ENCODE measurements at places on chromosomes 6 and 20.

GRCh38 chr6:16669227-16669626 is 92.0 kb downstream of the ATXN1 start:
- DNase-seq: peak; percentile 70

DNA sequence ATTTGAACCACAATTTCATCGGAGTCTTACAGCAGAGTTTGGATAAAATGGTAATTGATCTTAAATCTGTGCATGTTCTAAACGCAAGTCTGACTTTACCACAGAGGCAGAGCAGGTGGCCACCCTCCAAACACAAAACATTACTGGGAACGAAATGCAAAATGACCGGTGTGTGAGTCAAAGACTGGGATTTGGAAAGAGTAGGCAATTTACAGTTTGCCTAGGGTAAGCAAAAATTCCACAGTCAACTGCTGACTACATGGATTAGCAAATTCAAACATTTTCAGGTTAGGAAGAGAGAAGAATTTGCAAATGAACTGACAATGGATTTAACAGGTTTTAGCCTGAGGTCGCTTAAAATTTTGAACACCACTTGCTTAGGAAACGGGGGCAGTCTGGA is 444.4 kb downstream of the HDGFL1 start:
- DNase-seq: no peak

- no peak for DNase-seq
These were observed 62.2 kb upstream of the DDR1 start for GRCh38 chr6:30821862-30822784.

DNA sequence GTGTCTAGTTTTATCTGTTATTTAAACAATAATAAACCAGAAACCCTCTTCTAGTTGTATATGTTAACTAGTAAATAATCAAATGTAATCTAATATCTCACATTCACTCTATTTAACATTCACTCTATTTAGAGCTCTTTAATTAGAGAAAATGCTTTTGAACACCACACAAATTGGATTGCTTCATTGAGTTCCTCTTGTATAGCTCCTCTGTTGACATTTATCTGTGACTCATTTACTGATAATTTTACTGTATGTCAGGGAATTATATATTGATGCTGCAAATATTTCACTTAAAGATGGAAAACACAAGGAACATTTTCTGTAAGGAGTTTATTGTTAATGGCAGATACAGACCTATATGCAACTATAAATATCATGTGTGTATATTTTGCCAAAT is 594.6 kb downstream of the COL12A1 start:
- no peak for DNase-seq

DNA sequence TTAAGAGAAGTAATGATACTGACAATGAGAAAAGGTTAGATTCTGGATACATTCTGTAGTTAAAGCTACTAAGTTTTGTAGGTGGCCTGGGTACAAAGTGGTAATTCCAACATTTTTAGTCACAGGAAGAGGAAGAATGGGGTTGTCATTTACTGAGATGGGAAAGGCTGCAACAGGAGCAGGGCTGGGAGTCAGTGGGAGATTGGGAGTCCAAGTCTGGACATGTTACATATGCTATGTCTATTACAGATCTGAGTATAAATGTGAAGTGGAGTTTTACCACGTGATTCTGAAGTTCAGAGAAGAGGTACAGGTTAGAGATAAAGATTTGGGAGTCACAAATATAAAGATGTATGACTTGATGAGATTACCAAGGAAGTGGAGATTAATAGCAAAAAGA is 116.2 kb downstream of the RWDD2A start:
- no peak for DNase-seq

- peak; percentile 43 for DNase-seq
These were observed 868 bp downstream of the MC3R start for GRCh38 chr20:56249244-56249955.

GRCh38 chr6:110491299-110491643 is 14.9 kb upstream of the SLC22A16 start:
- DNase-seq: no peak

DNA sequence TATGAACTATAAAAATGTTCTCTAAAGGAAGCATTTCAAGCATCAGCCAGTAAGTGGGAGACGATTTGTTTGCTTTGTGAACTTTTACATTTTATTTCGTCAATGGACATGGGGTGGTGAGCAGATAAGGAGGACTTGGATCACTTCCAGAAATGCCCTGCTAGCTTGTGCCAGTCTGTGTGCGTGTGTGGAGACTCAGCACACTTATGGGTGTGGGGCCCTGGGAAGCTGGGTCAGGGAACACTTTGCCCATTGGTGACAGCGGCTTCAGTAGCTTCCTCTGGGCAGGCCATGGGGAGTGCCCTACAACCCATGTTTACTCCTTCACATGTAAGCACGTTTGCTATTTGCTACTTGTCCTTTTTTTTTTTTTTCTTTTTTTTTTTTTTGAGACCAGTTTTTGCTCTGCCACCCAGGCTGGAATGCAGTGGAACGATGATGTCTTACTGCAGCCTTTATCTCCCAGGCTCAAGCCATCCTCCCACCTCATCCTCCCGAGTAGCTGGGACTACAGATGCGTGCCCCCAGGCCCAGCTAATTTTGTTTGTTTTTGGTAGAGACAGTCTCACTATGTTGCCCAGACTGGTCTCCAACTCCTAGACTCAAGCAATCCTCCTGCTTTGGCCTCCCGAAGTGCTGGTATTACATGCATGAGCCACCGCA is 24.2 kb downstream of the PRDM1 start:
- no peak for DNase-seq

- DNase-seq: no peak
These were observed 60.4 kb downstream of the COL19A1 start for GRCh38 chr6:69926745-69927144.

DNA sequence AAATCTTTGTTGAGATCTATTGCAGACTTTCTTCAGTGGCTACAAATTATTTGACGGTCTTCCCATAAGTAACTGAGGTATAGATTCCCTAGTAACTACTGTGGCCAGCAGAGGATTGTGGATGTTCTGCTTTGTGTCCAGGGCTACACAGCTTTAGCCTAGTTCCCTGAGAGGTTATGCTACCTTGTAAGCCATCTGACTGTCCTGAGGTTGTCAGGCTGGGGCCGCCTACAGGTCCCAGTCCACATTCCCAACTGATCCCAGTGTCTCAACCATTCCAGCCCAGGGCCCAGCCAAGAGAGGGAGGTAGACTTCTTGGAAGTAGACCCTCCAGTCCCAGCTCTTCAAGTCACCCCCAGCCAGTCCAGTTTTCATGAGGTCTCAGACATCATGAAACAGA is 57.7 kb downstream of the BANF2 start:
- DNase-seq: no peak

- DNase-seq: no peak
These were observed 1.6 kb upstream of the SLC32A1 start for GRCh38 chr20:38722683-38723016.

DNA sequence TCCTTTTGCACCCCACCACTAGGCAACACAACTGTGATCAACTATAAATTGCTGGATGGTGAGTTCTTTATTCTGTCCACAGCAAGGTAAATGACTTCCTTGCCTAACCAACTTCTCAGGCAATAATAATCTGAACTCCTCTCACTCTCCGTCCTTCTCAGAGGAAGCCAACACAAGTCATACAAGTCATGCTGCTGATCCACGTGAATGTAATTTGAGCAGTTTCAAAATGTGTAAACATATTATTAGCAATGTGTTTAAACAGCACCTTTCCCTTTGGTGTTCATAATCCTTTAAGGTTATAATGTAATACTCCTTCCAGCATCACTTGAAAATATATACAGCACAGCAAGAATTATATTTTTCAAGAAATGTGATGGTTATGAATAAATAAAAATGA is 127.9 kb downstream of the QRSL1 start:
- DNase-seq: no peak

DNA sequence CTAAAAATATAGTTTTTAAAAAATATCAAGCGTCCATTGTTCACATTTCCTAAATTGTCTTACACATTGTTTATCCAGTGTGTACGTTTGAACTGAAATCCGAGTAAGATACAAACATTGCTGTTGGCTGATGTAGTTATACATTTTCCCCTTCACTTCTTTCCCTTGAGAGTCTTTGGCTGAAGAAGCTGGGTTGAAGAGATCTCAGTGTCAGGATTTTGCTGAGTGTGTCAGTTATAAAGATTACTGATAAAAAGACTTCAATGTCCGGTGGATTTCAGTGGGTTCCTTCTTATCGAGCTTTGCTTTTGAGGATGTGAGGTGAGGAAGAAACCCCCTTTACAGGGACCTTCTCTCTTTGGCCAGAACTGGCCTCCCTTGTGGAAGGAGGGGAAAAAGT is 20.5 kb downstream of the RFPL4B start:
- no peak for DNase-seq

DNA sequence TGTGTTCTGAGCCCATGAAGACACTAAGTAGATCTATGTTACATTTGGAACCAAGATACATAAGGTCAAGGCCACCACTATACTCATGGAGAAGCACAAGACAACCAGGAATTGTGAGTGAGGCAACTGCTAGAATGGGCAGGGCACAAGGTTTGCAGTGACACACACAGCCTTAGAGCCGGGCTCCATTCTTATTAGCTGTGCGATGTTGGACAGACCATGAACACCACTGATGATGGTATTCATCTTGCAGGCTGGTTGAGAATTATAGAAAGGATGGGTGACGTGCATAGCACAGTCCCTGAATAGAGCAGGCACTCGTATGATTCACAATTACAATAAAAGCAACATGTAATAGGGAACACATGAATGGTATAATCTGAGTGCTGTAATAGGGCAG is 172.4 kb downstream of the GJA10 start:
- DNase-seq: no peak

- no peak for DNase-seq
These were observed 78.4 kb downstream of the RNF144B start for GRCh38 chr6:18465410-18466154.

GRCh38 chr20:41350408-41350962 is 9.9 kb downstream of the LPIN3 start:
- DNase-seq: no peak

DNA sequence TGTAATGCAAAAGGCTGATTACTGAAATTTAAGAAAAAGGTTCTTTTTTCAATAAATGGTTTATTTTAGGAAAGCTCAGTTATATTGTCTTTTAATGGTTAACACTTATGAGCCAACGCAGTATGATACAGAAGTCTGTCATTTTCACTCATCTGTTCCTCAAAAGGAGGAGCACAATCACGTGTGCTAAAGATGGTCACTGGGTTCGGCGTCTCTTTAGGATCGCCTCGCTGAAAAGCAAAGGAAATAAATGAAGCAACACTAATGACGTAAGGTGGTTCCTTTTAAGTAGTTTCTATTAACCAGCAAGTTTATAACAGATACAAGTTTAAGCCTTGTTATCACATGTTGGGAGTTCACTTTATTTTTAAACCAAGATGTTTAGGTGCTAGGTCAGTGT is 125.7 kb downstream of the MAP3K4 start:
- DNase-seq: no peak

GRCh38 chr6:34901930-34902329 is 12.9 kb downstream of the ANKS1A start:
- DNase-seq: no peak

- DNase-seq: no peak
These were observed 181.1 kb downstream of the CDH4 start for GRCh38 chr20:61433176-61433575.

DNA sequence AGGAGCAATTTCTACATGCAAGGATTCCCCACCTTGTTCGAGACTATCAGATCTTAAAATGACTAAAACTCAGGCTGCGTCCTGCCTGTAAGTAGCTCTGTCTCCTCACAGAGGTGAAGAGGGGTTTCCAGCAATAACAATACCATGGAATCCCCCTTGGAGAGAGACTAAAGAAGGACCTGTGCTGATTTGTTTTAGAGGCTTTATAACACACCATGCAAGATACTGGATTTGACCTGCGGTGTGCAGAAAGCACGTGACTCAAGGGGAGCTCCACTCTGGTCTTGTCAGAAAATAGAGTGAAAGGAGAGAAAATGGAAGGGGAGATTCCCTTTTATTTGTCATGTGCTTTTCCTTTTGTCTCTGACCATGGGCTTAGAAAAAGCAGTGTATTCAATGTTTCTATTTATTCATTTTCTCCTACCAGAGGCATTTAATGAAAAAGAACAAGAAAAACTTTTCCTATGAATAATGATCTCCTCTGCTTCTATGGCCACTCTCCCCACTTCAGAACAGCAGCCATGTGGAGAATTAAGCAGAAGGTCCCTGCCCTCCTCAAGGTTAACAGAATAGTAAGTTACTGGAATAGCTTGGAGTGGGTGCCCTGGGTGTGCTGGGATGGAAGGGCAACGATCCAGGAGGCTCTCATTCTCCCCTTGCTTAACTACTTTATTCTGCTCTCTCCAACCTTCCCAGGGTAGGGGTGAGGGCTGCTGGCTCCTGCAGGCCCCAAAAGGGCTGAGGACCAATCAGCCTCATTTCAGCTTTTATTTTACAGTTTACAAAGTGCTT is 19.2 kb upstream of the MRPS10 start:
- DNase-seq: no peak

DNA sequence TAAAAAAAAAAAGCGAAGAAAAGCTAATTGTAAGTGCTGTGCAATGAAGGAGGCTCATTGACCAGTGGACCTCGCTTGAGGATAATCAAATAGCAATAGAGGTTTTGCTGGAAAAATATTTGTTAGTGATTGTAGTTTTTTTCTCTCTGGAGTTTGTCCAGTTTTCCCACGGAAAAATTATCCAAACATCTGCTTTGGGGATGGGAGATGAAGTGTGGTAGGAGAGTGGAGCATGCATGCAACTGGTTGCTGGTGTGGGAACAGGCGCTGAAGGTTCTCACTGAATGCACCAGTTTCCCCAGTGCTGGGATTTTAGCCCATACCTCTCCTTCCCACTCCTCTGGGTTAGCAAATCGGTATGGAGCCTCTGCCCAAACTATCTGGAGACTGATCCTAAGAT is 281.7 kb upstream of the TAB2 start:
- no peak for DNase-seq

- no peak for DNase-seq
These were observed 7.2 kb upstream of the PPP1R16B start for GRCh38 chr20:38798266-38798665.

- DNase-seq: no peak
These were observed 57.9 kb upstream of the FOXO3 start for GRCh38 chr6:108502832-108503231.

GRCh38 chr6:121694389-121694788 is 258.9 kb downstream of the GJA1 start:
- DNase-seq: no peak

- no peak for DNase-seq
These were observed 14.7 kb downstream of the PI16 start for GRCh38 chr6:36969240-36969691.

DNA sequence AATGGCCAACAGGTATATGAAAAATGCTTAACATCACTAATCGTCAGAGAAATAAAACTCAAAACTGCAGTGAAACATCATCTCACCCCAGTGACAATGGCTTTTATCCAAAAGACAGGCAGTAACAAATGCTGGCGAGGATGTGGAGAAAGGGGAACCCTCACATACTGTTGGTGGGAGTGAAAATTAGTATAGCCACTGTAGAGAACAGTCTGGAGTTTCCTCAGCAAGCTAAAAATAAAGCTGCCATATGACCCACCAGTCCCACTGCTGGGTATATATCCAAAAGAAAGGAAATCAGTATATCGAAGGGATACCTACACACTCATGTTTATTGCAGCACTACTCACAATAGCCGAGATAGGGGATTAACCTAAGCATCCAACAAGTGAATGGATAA is 23.4 kb upstream of the INSM1 start:
- DNase-seq: no peak
